ENCODE measurements at places on chromosomes 13 and 19.

GRCh38 chr19:35549174-35549788, 3.9 kb downstream of the TMEM147 start:
- peak; percentile 56 for DNase-seq

DNA sequence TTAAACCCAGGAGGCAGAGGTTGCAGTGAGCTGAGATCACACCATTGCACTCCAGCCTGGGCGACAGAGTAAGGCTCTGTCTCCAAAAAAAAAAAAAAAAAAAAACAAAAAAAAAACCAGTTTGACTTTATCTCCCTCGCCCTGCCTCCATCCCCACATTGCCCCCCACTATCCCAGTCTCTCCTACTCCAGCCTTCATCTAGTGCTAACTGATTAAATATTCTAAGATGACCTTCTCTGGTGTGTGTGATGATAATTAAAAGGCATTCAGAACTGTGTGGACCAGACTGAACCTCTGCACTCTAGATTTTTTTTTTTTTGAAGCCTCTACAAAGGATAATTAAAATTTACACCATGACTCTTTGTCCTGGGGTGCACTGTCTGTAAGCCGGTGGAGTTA, 6.0 kb upstream of the DLL3 start:
- no peak for DNase-seq

GRCh38 chr19:5237939-5238480, 102.6 kb downstream of the PTPRS start:
- no peak for DNase-seq

DNA sequence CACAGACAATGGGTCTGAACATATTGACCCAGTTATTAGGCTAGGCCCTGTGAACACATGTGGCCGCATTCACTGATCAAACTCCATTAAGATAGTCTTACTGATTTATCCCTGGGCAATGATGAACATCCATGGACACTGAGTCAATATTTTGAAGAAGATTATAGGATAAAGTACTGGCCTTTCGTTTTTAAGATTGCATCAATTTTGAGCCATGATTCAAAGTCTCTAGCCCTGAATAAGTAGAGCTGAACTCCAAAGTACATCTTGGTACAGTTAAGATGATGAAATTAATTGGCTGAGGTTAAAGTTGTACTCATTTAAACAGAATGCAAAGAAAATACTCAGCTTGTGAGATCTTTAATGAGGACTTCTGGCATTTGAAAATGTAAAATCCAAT, 1581.9 kb downstream of the EFNB2 start:
- no peak for DNase-seq

DNA sequence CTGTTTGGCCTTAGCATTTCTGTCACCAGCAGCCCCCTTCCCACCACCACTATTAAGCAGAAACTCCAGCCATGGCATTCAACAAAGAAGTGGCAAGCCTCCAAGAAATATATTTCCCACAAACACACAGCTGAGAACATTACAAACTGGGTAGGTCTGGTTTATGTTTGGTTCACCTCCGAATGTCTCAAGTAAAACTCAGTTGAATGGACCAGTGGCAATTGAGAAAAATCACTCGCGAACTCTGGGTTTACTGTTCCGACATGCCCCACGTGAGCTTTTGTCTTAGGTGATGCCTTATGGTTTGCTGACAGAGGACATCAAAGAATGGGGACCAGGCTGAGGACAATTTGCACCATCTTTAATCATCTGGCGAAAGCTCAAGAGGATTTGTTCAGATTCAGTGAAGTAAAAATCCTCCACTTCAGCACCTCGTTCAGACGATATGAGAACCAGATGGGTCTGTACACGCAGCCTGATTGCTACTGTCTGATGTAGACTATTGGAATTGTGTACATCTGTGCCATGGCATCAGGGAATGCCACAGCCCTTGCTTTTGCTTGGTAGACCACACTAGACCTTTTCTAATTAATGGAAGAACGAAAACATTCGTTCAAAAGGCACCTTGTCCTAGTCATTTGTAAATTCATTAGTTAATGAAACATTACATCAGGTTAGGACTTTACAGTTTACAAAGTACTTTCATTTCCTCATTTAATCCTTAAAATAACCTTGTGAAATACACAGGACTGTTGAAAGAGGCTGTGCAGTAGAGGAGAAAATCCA, 59.4 kb downstream of the SLC10A2 start:
- DNase-seq, result no peak

DNA sequence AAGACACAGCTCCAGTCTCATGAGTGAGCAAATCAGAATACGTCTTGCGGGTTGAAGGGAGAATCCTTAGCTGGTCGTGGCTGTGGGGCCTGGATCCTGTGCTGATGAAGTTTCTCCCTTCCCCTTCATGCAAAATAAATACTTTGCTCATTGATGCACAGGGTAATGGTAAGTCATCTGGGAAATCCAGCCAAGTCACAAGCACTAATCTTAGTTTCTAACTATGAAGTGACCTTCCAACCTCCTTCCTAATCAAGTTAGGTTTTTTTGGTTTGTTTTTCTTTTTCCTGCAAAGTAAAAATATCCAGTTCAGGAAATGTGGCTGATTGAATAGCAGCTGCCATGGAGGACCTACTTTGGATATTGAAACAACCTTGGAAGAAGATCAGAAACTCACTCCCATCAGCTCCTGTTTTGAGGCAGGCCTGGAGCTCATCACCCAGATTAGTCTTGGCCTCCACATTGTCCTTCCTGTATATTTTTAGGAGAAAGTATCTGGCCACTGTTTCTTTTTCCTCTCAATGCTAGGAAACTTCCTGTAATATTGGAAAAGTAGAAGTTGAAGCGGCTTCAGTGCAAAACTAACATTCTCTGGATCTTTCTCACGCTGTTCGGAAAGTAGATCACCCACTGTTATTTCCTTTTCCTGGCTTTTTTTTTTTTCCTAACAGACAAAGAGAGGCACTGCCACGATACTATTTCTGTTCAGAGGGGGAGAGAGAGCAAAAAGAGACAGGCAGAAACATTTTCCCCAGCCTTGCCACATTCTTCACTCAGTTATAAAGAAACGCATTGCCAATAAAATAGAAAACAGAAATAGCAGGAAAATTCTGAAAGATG, 12.3 kb upstream of the ARL11 start:
- no peak for DNase-seq

GRCh38 chr13:103812558-103812957, 746.3 kb upstream of the SLC10A2 start:
- DNase-seq, result no peak

GRCh38 chr13:33863188-33863789, 45.3 kb downstream of the RFC3 start:
- DNase-seq, result no peak

DNA sequence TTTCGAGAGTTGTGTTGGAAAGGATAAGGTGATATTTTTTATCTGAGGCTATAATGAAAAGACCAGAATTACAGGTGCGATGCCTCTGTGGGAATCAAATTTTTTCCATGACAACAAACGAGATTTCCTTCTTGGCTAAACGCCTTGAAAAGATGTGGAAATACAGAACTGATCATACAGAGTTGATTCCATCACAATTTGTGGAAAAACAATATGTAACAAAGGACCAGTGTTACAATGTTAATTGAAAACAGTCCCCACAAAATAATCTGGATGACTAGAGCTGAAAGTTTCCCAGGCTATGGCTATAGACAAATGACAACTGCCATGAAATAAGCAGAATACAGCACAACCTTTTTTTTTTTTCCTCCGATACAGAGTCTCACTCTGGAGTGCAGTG, 628.9 kb downstream of the DIAPH3 start:
- DNase-seq, result no peak

GRCh38 chr13:109131698-109132257, 502.4 kb downstream of the MYO16 start:
- no peak for DNase-seq

- no peak for DNase-seq
Observed at GRCh38 chr19:18232540-18233223, 6.4 kb upstream of the PDE4C start.

DNA sequence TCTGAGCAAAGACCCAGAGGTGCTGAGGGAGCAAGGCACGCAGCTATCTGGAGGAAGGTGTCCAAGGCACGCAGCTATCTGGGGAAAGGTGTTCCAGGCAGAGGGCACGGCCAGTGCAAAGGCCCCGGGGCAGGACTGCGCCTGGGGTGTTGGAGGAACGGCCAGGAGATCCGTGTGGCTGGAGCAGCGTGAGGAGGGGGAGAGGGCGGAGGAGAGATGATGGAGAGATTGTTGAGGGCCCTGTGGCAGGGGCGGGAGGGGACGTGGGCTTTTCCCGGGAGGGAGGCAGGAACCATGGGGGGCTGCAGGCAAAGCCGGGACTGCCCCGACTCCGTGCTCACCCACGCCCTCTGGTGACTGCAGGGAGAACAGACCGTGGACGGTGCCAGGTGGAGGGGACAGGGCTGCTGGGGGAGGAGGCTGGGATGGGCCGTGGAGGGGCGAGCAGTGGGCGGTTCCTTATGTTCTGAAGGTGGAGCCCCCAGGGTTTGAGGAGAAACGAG, 13.3 kb upstream of the MISP start:
- peak; percentile 72 for DNase-seq

DNA sequence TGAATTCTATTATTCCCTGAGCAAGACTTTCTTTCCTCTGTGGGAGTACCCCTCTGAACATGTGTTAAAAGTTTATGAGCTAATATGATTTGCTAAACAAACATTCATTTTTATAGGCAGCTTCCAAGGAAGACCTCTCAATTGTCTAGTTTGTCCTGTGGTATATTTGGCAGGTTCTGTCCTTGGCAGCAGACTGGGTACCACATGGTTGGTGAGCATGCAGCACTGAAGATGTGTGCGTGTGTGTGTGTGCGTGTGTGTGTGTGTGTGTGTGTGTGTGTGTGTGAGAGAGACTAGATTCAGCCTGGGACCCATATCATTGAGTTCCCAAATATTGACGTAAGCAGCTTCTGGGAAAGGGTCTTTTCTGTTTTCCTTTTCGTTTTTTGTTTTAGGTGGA, 24.0 kb downstream of the FGF9 start:
- no peak for DNase-seq

DNA sequence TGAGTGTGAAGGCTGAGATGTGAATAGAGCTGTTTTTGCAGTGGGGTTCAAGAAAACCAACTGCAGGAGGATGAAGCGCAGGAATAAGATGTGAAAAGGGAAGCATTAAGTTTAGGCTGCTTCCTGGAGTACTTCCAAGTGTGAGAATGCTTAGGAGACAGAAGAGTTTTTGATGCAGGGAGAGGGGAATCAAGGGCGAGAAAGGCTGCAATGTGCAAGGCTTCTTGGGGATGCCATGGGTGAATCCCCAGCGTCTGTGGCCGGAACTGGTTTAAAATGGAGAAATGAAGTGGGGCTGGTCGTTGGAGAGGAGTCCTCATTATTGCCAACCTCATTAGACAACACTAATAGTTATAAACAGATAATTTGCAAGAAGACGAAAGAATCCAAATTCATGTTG, 764.9 kb downstream of the LIG4 start:
- DNase-seq, result no peak

GRCh38 chr13:99989276-99990125, 7.9 kb downstream of the ZIC2 start:
- no peak for DNase-seq

DNA sequence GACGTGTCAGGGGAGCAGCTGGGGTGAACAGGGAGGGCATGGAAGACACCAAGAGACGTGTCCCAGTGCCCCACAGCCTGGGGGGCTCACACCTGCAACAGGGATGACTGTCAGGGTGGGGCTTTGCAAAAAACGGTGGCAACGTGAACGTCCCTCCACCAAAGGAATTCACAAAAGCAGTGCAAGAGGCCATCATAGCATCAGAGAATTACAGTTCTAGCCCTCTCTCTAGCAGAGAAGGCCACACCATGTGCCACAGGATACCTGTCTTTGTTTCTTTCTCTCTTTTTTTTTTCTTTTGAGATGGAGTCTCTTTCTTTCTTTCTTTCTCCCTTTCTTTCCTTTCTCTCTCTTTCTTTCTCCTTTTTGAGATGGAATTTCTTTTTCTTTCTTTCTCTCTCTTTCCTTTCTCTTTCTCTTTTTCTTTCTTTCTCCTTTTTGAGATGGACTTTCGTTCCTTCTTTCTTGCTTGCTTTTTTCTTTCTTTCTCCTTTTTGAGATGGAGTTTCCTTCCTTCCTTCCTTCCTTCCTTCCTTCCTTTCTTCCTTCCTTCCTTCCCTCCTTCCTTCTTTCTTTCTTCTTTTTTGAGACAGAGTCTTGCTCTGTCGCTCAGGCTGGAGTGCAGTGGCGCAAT, 17.1 kb upstream of the ATP11A start:
- DNase-seq, result no peak

- DNase-seq, result no peak
Observed at GRCh38 chr13:76223999-76224398, 587.9 kb downstream of the LMO7 start.

GRCh38 chr13:50511877-50512341, 331.6 kb downstream of the DLEU7 start:
- peak; percentile 14 for DNase-seq

DNA sequence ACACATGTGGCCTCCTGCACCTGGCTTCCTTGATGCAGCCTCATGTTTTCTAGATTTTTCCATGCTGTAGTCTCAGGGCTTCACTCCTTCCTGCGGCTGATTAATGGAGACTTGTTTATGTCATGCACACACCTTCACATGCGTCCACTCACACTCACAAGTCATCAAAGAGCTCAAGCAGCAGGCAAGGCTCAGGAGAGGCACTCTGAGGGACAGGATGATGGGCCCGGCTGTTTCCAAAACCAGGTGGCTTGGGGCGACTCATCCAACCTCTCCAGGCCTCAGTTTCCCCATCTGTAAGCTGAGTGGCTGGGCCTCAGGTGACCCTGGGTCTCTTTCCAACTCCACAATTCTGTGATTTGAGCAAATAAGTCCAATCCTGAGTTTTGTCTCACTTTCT, 36.9 kb downstream of the RASA3 start:
- no peak for DNase-seq

- no peak for DNase-seq
Observed at GRCh38 chr19:41872384-41872774, 4.7 kb upstream of the CD79A start.

DNA sequence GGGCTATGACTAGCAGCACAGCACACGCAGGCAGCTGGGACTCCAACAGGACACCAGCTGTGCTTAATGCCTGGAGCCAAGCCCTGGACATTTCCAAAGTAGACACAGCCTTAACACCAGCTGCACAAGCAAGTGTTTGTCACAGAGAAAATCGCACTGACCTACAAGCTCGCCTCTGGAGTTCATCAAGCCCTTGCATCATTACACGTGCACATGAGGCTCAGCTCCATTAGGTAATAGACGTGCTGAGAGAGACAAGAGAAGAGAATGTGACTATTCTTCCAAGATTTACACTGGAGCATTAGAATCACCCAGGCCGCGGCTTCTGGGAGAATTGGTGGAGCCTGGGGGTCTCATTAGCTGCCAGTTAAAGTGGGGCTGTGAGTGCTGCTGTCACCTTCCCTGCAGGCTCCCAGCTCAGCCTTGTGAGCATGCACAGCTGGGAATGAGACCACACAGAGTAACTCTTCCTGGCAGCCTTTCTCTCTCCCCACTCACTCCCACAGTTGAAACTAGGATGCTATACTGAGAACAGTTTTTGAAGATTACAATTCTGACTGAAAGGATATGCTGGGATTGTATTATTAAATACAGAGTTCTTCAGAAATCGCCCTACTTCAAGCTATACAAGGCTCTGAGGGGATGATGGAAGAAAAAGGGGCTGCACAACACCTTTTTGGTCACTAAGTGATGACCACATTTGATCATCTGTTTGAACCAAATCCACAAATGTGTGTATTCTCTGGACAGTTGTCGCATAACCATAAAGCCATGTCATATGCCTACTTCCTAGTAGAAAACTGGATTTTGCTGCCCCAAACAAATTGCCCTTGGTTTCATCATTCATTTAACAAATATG, 10.5 kb downstream of the STOML3 start:
- peak; percentile 13 for DNase-seq

GRCh38 chr13:104015646-104016396, 949.6 kb upstream of the SLC10A2 start:
- DNase-seq, result no peak

All from transverse colon (tissue), 4 donors.